CD4-positive, alpha-beta T cell treated with Interleukin-15 for 4 hours (primary cell): ENCODE measurements at places on chromosomes 6 and 20.
A peak's percentile ranks its signal among the peaks of the same experiment; 100 is the strongest.

DNA sequence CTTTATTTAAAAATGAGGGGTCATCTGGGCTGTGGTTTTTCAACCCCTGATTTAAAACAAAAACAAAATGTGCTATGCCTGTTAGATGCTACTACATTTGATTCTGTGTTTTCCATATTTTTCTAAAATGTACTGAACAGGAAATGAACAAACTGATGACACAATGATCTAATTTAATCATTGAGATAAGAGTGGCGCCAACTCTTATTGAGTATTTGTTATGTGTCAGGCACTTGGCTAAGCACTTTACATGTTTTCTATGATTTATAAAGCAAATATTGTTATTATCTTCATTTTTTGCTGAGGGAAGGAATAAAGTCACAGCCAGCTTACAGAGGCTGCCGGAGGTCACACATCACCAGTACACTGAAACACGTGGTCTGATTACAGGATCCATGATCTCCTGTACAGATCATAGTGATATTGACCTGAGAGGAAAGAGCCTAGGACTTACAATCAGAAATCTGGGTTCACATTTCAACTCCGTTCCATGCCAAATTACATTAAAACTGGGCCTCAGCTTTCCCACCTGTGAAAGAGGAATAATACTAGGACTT lies 166.7 kb downstream of the ESR1 start:
- no peak for DNase-seq

DNA sequence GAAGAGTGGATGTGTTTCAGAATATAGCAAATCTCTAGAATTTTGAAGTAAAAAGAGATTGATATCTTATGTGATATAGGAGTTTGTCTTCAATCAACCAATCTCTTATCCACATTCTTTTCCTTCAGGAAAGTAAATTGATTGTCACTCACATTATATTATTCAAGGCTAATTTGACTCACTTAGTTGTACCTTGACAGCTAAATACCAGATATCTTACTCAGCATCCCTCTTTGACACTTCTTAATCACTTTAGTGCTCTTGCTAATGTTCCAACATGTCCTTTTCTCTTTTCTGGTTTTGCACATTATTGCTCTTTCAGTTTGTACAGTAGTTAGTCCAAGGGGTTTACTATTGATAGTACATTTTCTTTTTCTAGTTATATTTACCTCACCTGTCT lies 286.9 kb upstream of the PTCHD4 start:
- no peak for DNase-seq

GRCh38 chr6:146851837-146852236 lies 253.1 kb downstream of the ADGB start:
- no peak for DNase-seq

- no peak for DNase-seq
Measured at GRCh38 chr20:3783511-3784195, 2.4 kb upstream of the SPEF1 start.

GRCh38 chr6:130932921-130933320 lies 105.7 kb downstream of the SMLR1 start:
- no peak for DNase-seq

- DNase-seq: no peak
Measured at GRCh38 chr6:116471531-116471930, 10.4 kb downstream of the CALHM6 start.

GRCh38 chr6:51626391-51626790 lies 461.0 kb downstream of the PKHD1 start:
- DNase-seq: no peak

- DNase-seq: no peak
Measured at GRCh38 chr6:20680697-20681165, 146.5 kb downstream of the CDKAL1 start.

DNA sequence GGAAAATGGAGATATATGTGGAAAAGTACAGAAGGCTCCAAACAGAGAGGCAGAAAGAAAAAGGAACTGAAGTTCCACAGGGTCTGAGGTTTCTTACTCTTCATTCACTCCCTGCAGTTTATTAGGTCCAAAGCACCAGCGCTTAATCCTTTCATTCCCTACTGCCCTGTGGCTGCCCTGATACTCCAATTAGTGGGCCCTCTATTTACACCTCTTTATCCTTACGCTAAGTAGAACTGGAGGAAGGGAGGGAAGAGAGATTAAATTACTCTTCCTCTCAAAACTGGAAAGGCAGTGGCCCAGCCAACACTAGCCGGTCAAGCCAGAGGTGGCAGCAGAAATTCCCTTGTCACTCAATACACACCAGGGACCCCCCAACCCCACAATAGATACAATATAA lies 20.4 kb downstream of the TRERF1 start:
- DNase-seq: no peak

DNA sequence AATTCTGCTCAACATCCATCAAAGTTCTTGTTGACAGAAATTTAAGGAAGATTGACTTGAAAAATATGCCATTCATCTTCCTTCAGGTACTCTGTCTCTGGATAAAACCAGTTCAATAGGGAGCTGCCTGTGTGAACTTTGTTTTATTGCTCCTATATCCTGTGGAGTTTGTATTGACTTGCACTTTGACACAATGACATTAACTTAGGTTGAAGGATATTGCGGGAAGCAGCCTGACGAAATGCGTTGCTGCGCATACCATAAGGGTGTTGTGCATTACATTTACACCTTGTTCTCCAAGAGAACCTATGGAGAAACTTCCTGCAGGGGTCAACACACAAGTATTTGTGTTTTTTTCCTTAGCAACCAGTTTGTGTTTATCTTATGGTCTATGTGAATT lies 185.4 kb upstream of the GRIK2 start:
- DNase-seq: no peak

GRCh38 chr20:62486484-62486883 lies 10.7 kb upstream of the GATA5 start:
- no peak for DNase-seq

GRCh38 chr6:108133594-108134179 lies 32.1 kb upstream of the NR2E1 start:
- no peak for DNase-seq

DNA sequence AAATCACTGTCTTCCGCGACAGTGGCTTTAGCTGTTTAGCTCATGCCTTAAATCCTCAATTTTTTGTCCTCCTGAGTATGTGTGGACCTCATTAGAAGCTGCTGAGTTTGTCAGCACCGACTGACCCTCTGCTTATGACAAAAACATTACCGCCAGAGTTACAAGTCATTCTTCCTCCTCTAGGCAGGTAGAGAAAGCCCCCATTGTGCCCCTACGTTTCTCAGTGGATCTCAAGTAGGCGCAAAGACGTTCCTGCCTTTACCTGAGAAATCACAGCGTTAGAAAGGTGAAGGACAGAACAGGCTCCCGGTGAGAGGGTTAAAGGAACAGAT lies 227.3 kb upstream of the PDE10A start:
- no peak for DNase-seq

DNA sequence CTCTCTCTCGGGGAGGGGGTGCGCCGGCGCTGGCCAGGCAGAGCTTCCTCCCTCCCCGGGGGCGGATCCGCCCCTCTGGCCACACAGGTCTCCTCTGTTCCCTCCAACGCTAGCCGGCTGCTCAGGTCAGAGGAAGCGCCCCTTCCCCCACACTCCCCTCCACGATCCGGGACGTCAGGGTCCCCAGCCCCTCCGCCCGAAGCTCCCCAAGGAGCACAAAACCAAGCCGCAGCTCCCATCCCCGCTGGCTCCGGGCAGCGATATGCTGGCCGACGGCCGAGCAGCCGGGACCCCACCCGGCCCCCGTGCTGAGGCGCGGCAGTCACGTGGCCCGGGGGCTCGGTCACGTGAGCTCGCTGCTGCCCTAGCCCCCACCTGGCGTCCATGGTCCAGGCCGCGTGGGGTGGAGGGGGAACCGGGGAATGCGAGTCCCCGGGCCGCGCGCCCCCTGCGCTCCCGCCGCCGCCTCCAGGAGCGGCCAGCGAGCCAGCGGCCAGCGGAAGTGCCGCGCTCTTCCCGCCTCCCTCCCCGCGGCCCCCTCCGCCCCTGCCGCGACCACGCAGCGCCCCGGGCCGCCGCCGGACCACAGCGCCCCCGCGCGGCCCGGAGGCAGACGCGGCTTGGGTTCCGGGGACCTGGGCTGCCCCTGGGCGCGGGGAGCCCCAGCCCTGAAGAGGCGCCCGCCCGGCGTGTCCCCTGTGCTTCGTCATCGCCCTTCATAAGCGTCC lies at the start of gene SLC35B2:
Gene SLC35B2 (minus strand): TSS at position 504 of the 728 bp plus-strand sequence. CDS start 118 bp downstream, at position 386.
- peak; percentile 66 for DNase-seq

GRCh38 chr6:53906103-53906502 lies 111.3 kb downstream of the LRRC1 start:
- no peak for DNase-seq

- DNase-seq: peak; percentile 7
Measured at GRCh38 chr6:85923013-85923430, 280.3 kb upstream of the SYNCRIP start.

DNA sequence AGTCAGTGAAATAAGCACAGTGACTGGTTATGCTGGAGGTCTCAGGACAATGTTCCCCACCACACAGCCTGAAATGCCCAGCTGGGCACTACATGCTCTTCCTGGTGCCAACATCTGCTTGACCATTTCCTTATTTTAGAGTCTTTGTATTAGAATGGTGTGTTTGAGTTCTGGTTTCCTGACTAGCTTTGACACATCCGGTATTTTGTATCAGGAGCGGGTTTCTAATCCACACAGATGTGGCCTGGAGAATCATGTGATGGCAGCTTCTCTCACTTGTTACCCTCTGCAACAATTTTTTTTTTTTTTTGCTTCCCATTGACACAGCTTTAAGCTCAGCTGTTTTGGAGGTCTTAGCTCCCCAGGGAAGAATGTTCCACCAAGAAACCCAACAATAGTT lies 164.5 kb upstream of the CST7 start:
- DNase-seq: no peak

DNA sequence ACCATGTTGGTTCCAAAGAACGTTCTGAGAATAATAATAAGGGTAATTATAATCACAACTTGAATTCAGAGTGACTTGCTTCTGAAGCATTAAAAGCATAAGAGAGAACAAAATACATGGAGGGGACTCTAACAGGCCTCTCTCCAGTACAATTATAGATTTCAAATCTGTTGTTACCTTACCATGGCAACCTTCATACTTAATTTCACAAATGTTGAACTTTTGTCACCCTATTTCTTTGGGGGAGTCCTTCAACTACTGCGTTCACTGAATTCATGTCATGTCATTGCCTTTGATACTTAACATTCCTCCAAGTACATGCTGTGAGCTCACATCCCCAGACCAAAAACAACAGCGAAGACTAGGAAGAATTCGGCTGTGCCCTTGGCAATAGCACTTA lies 104.0 kb downstream of the MKKS start:
- no peak for DNase-seq

GRCh38 chr6:111074311-111074710 lies 13.0 kb upstream of the SLC16A10 start:
- no peak for DNase-seq

GRCh38 chr20:39453890-39454289 lies 491.7 kb downstream of the DHX35 start:
- no peak for DNase-seq

DNA sequence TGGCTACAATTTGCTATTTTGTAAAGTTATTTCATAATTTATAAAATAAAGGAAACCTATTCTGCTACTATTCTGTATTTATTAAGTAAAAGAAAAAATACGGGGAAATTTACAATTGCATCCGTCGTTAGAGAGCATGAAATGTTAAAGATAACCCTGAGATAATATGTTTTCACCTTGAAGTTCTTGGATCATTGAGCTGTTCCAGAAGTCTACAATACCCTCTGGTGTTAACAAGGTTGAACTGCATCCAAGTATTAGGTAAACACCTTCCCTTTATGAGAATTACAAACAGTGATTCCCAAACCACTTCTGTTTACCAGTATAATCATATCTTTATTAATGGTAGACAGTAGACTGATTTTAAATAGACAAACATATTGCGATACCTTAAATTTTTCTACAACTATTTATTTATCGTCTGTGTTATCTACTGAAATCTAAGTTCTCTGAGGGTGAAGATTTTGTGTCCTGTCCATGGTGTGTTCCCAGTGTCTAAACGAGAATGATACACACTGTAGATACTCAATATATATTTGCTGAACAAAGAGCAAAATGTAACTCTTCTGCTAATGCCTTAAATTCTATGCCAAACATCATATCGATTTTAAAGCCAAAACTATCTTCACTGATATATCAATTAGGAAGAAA lies 28.2 kb downstream of the TBC1D32 start:
- no peak for DNase-seq

DNA sequence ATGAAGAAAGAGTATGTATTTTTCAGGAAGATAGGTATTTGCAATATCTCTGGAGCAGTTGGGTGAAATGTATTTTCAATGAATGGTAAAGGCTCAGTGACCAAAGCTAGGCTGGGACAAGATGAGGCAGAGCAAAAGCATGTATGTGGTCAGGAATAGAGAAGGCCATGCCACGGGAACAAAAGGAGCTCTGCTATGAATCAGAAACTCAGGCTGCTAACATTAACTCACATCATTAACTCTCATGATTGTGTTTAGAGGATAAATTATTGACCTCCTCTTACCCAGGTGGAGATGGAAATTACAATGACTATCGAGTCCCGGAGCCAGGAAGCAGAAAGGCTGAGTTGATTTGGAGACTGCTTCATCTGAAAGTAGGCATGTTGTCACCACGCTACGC lies 220.2 kb downstream of the FUT9 start:
- no peak for DNase-seq

- DNase-seq: peak; percentile 75
Measured at GRCh38 chr6:26304797-26305640, 60.0 kb upstream of the BTN3A2 start.

DNA sequence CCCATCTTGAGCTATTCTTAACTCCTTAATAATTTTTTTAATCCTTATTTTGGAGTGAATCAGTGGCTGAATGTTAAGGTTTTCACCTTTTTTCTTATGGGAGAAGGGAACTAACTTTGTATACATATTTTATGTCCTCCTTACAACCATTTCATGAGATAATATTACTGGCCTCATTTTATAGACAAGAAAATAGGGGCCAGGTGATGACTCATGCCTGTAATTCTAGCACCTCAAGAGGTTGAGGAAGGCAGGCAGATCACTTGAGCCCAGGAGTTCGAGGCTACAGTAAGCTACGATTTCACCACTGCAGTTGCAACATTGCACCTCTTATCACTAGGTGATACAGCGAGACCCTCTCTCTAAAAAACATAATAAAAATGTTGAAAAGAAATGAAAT lies 128.7 kb downstream of the TMEM242 start:
- DNase-seq: no peak

DNA sequence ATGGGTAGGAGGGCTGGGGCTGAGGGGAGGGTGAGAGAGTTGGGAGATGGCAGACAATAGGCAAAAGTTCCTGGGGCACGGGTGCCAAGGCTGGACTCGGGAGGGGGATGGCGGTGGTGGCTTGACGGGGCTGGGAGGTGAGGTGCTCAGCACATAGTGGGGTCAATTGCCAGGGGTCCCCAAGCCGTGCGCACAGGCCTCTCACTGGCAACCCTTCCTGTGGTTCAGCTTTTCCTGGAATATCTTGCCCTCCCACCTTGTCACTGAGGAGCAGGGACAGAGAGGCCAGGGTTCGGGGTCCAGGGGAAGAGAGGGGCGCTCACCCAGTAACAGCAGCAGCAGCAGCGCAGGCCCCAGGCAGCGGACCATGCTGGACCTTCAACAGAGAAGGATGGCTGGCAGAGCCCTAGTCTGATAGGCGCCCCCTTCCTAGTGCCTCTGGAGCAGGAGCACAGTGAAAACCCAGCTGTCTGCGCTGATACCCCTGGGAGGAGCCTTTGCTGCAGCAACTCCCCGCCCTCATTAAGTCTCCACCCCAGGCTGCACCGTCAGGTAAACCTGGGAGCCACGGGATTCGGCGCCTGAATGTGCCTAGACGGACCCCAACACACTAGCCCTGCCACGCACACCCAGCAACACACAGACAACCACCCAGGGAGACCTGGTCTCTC lies at the start of gene GFRA4:
Gene GFRA4 (minus strand): TSS at position 369 of the 671 bp plus-strand sequence. CDS start 0 bp downstream, at position 369.
- no peak for DNase-seq
